ENCODE measurements at places on chromosomes 11 and 22.

GRCh38 chr11:47857485-47857884, 9.3 kb upstream of the NUP160 start:
- peak; percentile 24 for ATAC-seq

DNA sequence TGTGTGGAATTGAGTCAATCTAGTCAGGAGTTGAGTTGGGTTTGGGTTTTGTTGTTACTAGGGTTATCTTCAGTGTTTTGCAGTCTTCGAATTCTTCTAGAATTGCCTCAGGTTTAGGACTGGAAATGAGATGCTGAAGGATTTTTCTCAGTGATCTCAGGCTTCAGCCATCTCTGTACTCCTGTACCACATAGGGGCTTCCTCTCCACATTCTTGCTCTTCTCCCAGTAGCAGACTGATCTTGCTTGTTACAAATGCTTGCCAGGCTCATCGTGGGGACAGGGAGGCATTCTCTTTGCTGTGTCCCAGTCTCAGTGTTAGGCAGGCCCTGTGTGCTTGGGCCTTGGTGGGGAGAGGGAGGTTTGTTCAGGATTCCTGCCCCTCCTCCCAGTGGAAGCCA, 96.1 kb downstream of the LRRC32 start:
- ATAC-seq, result no peak

GRCh38 chr11:111606986-111607385, 4.7 kb downstream of the SIK2 start:
- ATAC-seq, result no peak

DNA sequence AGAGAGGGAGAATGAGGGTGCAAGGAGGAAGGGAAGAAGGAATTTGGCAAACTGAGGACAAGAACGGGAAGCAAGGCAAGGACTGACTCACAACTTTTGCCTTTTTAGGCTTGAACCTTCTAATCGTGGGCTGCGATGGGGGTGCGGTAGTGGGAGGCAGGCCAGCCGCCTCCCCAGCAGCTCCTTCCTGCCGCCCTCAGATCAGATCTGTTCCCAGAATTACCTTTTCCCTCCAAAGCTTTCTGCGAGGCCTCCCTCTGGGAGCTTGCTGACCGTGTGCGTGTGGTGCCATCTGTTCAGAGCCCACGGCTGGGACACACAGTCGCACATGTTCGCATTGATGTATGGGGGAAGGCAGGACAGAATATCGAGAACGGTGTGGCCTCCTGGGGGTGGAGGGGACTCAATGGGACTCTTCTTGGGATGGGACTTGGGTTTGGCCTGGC, 86.9 kb upstream of the PARVA start:
- ATAC-seq, result no peak

GRCh38 chr11:59671471-59671870, 2.6 kb upstream of the PATL1 start:
- ATAC-seq, result no peak

DNA sequence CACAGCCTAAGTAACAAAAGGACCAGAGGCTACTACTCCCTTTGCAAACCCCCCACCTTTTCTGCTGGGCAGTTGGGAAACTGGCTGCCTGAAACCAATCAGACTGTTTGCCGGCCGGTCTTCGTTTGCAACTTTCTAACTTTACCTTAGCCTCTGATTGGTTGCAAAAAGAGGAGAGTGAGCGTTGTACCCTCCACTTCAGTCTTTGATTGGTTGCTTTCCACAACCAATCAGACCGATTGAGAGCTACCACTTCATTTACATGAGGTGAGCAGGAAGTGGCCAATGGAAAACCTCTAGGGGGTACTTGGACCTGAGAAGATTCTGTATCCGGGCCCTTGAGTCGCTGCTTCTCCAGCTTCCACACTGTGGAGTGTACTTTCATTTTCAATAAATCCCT, 18.8 kb upstream of the CLNS1A start:
- ATAC-seq, result no peak

- no peak for ATAC-seq
These were observed 38.0 kb downstream of the CPT1A start for GRCh38 chr11:68803766-68804165.

GRCh38 chr11:45607995-45608394, 57.4 kb downstream of the CHST1 start:
- ATAC-seq, result no peak

GRCh38 chr11:127493330-127494022, 492.9 kb upstream of the KIRREL3 start:
- no peak for ATAC-seq

DNA sequence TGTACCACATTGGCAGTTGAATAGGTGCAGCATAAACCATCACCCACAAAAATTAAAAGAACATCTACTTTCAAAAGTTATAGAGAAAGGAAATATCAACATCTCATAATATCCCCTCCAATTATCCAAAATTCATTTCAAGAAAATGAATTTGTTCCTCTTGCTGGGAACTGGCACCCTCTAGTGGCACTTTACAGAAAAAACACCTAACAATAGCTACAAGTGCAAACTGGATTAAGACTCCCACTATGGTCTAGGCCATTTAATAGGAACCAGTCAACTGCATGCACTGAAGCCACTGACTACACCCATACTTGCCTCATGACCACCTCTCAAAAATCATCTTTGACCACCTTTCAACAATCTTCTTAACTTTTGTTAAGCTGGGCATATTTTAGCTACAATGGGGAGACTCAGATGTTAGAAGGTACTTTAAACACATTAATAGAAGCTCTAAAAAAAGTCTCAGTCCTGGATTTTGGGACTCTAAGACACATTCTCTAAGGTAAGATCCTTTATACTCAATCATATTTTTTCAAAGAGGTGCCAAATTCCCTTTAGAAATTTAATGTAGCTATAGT, 17.3 kb downstream of the TRAF6 start:
- peak; percentile 52 for ATAC-seq

DNA sequence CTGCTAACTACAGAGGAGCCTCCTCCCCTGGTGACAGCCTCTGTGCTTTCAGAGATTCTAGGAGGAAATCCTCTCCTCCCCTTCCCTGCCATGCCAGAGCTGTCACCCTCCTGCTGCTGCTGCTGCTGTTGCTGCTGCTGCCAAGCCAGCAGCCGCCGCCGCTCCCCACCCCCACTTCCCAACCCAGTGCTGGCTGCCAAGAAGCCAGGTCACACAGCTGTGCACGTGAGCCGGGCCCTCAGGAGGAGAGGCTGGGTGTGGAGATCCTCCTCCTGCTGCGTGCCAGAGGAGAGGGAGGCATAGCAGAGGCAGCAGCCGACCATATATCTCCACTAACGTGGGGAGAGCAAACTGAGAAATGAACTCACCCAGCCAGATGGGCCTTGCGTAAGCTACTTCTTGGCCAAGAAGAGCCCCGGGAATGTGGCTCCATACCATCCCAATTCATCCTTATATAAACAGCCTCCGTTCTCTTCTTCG, 12.4 kb downstream of the CRY2 start:
- ATAC-seq, result peak; percentile 91

GRCh38 chr11:115144914-115145313, 359.3 kb downstream of the CADM1 start:
- no peak for ATAC-seq

- no peak for ATAC-seq
These were observed 12.2 kb downstream of the BCL9L start for GRCh38 chr11:118913411-118914125.

GRCh38 chr11:17978553-17979287, 34.1 kb downstream of the SERGEF start:
- ATAC-seq, result peak; percentile 85

DNA sequence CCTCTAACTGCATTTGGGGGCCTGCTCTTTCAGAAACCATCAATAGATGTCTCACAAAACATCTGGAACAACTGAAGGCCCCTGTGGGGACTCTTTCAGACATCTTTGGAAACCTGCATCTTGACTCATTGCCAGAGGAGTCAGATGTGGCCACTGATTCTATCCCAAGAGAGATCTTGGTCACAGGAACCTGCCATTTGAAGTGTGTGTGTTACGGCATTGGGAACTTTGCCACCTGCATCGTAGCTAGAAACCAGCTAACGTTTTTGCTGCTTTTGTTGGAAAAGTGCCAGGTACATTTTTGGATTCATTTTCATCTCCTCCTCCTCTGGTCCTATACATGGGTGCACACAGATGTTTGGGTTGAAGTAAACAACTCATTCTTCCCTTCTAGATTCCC, 4.3 kb downstream of the SRRD start:
- no peak for ATAC-seq

DNA sequence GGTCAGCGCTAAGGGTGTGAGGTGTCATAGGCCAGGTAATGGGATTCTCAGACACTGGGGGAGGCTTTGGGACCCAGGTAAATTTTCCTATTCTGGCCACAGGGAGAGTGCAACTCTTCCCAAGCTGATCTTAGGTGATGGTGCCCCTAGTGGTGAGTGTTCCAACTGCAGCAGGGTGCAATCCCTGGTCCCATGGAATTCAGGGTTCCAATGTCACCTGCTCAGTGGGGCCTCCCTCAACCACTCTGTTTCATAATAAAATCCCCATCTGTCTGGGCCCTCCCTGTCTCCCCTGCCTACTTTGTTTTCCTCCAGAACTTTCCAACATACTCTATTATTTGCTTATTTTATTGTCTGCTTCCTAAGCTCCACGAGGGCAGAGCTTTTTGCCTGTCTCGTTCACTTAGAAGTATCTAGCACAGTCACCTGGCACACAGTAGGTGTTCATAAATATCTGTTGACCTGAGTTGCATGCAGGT, 2.9 kb upstream of the SGSM1 start:
- peak; percentile 63 for ATAC-seq

DNA sequence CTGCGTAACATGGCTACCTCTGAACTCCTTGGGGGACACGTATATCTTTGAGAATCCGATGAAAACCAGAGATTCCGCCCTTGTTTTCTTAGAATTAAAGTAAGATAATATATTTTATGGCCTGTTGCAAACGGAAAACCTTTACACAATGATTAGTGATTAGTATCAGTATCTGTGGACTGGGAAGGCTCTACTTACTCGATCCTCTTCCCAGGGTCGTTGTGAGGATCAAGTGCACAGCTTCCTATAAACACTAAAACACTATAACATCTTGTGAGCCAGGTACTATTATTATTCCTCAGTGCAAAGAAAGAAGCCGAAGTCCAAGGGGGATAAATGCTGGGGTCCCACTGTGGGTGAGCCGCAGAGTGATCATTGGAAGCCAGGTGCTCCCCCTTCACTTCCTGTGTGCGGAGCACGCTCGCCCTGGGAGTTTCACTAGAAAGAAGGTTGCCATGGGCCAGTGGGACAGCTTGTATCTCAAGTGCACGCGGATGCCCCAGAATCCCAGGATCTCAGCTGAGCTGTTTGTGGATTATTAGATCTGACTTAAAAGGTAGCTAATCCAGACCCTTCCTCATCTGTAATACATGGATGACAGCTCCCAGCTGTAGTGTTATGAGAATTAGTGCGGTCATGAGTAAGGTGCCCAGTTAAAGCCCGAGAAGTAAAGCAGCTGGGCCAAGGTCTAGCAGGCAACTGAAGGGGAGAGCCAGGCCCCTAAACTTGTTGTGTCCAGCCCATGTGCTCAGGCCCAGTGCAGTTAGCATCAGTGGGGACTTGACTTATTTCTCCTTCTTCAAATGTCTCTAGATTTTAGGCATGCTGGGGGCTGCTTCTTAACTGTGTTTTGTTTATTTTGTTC, 839 bp downstream of the CBY1 start:
- ATAC-seq, result peak; percentile 16

GRCh38 chr22:40240686-40241085, 63.0 kb downstream of the TNRC6B start:
- no peak for ATAC-seq

- ATAC-seq, result no peak
These were observed 960.7 kb upstream of the RAG2 start for GRCh38 chr11:37558619-37559210.

DNA sequence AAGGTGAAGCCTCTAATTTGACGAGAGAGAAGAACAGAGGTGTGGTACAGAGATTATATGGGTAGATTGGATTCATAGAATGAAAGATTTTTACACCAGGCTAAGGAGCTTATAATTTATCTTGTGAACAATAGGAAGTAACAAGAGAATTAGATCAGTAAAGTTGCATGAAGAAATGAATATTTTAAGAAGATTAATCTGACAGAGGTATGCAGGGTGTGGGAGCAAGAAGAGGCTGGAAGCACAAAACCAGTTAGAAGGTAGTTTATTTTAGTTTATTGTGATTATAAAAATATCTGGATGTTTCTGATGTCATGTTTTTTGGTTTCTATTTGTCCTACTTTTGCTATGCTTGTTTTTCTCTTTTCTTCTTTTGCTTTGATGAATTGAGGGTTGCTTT, 15.7 kb downstream of the SLC5A12 start:
- no peak for ATAC-seq

GRCh38 chr11:112248201-112248600, 12.5 kb downstream of the PLET1 start:
- no peak for ATAC-seq

GRCh38 chr11:69804769-69805508, 14.3 kb downstream of the FGF3 start:
- ATAC-seq, result no peak

DNA sequence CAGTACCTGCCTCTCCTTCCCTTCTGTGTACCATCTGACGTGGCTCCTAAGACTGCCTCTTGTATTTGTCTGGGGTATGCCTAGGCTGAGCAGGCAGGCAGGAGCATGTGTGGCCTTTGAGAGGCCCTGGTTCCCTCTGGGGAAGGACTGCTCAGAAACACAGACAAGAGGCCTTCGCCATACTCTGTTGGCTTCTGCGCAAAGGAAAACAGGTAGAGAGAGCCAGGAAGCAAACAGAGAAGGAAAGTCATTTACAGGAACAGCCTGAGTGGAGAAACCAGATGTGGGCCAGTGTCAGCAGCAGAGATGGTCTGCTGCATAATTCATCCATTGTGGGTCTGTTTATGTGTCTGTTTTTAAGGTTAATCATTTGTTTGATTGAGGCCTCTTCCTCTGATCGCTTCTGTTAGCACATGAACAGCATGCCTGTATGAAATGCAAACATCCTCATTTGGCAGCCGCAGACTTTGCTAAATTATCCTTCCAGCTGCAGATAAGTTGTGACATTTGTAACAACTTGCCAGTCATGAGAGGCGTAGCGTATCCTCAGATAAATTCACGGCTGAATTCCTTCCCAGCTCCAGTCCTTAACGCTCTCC, 119.4 kb downstream of the GALNT18 start:
- peak; percentile 65 for ATAC-seq

DNA sequence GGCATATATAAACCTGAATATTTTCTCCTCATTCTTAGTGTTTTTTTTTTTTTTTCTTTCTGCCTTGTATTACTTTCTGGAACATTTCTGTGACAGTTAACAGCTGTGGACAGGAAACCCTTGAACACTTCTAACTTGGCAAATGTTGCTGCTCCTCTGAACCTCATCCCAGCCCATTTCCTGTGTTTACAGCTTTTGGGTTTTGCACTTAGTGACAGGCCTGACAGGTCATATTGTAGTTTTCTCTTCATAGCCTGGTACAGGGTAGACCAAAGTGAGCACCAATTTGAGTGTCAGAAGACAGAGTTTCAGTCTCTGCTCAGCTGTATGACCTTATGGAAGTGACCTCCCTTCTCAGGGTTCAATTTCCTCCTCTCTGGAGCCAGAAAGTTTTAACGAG, 91.6 kb downstream of the STIM1 start:
- peak; percentile 34 for ATAC-seq

Measured in esophagus mucosa (tissue), 1 donor.